RPMI7951 (cell line): ENCODE measurements at places on chromosomes 4 and X.

DNA sequence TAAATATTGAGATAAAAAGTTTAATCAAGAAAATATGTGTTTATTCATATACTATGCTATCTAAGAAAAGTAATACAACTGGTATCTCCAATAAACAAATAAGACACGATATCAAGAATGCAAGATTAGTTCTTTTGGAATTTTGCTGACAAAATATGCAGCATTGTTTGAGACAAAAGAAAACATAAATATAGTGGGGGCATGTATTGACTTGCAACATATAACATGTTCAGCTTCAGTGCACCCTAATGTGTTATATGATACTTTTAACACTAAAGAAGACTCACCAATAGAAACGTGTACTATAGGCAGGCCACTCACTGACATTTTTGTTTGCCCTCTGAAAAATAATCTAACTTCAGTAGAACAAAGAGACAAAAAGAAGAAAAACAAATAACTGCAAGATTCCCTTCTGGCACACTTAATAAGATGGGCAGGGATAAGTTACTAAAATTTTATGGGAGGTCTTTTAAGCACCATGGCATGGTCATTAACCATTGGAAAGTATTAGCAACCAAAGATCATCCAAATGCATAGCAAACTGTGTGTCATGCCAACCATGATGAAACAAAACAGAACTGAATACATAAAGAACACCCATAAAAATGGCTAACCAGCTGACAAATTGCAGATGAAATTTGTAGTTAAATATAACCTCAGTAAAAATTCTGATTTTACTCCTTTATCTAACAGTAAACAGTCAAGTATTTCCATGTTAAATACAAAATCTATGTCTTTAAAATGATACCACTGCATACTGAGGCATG is 447.9 kb upstream of the FAM241A start:
- no peak for DNase-seq

GRCh38 chr4:159269116-159269515 is 166.2 kb downstream of the RAPGEF2 start:
- DNase-seq = peak; percentile 55

DNA sequence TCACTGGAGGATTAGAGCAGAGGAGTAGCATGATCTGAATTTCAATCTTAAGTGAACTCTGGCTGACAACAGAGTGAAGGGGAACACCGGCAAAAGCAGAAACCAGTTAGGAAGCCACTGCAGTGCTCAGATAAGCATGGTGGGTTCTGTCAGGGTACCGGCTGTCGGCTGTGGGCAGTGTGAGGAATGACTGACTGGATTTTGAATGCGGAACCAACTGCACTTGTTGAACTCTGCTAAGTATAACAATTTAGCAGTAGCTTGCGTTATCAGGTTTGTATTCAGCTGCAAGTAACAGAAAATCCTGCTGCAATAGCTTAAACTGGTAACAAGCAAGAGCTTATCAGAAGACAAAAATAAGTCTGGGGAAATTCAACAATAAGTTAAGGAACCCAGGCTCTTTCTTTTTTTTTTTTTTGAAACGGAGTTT is 5.2 kb downstream of the HTT start:
- DNase-seq = no peak

DNA sequence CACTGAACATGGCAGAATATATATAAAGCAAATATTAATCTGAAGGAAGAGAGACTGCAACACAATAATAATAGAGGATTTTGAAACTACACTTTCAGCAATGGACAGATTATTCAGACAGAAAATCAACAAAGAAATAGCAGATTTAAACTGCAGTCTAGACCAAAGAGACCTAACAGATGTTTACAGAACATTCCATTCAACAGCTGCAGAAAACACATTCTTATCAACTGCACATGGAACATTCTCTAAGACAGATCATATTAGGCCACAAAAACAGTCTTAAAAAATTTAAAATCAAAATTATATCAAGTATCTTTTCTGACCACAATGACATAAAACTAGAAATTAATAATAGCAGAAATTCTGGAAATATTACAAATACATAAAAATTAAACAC is 27.1 kb downstream of the CENPE start:
- no peak for DNase-seq

- DNase-seq = no peak
Observed at GRCh38 chr4:35643661-35644060, 600.7 kb downstream of the ARAP2 start.

GRCh38 chr4:165879641-165880040 is 6.6 kb downstream of the TLL1 start:
- no peak for DNase-seq

DNA sequence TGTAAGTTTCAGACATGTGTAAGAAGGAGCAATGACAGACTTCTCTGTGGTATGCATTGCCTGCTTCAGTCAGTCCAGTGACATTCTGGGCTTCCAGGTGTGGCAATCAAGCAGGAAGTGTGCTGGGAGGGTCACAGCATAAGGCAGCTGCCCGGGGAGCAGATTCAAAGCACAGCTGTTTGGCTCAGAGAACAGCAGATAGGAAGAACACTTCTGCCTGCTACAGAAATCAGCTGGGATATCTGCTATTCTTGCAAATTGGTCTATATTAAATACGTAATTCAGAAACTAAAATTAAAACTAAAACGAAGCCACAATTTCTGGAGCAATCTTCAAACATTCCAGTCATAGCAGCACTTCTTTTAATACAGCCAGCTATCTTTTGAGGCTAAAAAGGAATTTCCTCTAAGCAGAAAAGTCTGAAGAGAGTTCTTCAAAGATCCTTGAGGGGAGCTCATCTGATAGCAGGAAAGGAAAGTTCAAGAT is 47.5 kb upstream of the GALNT7 start:
- no peak for DNase-seq

DNA sequence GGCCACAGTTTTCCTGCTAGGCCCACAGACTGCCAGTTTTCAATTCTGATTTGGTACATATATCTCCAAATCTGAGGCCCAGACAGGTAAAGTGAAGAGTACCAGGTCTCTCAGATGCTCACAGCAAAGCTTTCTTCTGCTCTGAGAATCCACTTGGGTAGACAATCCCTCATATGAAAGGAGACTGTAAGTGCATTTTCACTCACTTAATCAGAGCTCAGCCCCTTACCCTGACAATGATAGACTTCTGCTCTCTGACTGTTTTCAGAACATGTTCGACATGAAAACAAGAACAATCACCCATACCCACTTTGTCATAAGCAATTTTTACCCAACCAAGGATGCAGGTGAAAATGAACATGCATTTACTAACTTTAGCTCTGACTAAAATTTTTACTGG is 7.1 kb downstream of the GPRIN3 start:
- DNase-seq = no peak

DNA sequence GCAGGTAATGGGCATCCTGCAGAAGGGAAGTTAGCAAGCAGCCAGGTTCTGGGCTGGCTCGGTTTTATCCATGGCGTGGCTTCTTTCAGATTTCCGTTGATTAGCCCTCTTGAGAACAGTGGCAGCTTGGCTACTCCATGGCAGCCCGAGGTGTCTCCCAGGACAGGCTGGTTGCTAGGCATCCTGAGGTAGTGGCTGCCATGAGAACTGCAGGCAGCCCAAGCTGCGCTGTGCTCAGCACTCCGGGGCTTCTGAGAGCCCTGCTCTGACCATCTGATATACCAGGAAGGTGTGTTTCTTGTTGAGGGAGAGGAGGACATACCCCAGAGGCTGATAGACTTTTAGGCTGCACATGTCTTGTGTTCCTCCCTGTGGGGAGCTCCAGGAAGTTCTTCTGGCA is 253.4 kb upstream of the CASK start:
- DNase-seq = no peak

GRCh38 chr4:2800691-2801596 is 8.1 kb downstream of the SH3BP2 start:
- DNase-seq = peak; percentile 83

GRCh38 chr4:180617196-180617595 is 1626.0 kb upstream of the TENM3 start:
- peak; percentile 23 for DNase-seq

DNA sequence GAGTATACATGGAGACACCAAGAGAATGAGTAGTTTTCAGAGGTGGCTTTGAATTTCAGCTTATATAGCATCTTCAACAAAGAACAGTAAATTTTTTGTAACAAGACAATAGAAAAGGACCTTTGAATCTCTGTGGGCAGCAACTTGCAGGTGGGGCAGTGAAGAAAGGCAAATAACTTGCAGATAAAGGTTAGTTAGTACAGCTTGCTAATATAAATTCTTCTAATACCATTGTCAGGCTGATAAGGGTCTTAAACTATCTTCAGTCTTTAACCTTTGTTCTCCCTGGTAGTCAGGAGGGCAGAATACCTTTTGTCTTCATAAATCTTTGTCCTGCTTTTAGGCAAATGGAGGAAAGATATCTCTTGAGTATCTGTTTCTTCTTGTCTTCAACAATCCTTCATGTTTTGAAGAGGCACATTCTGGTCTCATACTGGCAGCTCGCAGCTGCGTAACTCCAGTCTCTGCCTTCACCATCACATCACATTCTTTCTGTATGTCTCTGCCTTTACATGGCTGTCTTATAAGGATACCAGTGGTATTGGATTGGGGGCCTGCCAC is 16.0 kb downstream of the ANXA3 start:
- no peak for DNase-seq

DNA sequence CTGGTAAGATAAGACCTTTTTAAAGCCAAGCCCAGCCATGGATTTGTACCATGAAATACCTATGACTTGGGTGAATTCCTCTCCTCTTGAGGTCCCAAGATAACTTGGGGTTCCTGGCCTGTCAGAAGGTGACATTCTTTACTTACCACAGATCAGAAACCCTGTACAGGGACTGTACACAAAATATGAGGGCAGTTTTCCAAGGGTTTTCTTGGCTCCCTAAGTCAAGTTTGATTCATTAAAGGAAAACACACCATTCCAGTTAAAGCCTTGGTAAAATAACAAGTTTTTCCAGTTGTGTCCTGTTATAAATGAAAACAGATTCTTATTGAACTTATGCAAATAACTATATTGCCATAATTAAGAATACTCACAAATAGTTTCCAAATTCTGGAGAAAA is 8.2 kb downstream of the SYAP1 start:
- DNase-seq = no peak

DNA sequence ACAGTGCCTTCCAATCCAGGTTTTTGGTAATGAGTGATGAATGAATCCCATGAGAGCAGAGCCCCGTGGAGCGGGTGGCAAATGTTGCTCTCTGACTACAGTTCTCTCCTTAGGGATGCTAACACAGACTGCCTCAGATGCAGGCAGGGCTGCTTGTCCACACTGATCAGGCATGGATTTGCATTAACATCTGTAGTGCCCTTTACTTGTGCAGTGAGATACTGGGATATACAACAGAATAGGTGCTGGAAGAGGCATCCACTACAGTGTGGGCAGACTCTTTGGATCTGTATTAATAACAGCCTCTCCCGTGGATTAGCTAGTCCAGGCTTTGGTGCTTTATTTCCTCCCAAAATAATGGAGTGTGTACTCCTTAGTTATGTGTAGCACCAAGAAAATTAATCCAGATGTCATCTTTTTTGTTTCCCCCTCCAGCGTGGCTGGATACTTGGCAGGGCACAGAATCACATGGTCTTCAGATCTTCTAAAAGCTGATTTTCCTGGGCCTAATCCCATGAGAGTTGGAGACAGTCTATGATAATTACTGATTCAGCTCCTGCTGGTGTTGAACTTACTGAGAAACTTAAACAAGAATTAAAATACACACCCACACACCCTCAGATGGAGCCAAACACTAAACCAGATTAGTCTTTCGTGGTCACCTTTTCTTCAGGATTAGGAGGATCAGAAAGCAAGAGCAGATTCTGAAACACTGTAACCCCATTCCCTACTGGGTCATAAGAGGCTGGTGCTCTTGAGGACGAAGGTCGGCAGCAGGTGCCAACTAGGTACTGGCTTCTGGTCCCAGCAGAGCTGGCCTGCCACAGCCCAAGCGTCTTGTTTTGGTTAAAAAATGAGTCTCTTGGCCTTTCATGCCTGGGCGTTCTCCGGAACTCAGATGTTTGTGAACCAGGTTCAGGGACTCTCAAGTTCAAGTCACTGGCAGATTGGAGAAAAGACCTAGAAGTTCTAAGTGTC is 23.1 kb upstream of the NAP1L5 start:
- DNase-seq = no peak

DNA sequence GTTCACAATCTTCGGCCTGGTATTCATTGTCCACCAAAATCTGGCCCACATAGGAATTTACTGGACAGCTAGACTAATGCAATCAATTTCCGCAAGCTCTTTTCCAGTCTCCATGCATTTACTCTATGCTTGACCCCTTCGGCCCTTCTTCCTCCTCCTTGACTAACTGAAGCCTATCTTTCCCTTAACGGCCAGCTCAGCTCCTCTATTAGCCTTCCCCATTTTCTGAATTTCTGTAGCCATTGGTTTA is 1.2 kb upstream of the PHKA2 start:
- no peak for DNase-seq

DNA sequence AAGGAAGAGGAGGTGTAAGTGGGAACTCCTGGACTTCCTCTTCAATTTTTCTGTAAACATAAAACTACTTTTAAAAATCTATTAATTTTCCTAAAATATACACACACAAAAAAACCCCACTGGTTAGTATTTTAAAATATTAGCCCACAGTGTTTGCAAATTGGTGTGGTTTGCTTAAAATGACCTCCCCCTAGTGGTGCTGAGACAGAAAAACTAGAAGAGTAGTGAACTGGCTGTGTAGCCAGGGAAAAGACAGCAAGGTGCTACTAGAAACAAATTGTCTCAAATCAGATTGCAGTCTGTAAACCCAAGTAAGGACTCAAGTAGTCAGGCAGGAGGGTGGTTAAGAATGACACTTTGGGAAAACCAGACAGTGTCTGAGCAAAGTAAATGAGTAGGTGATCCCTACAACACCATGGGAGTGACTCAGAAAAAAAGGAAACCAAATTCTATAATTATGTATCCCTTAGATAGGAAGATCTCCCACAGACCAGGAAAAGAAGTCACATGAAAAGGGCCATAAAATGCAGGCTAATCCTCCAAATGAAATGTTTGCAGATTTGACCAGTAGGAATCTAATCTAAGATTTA is 26.0 kb downstream of the AMTN start:
- DNase-seq = peak; percentile 2

DNA sequence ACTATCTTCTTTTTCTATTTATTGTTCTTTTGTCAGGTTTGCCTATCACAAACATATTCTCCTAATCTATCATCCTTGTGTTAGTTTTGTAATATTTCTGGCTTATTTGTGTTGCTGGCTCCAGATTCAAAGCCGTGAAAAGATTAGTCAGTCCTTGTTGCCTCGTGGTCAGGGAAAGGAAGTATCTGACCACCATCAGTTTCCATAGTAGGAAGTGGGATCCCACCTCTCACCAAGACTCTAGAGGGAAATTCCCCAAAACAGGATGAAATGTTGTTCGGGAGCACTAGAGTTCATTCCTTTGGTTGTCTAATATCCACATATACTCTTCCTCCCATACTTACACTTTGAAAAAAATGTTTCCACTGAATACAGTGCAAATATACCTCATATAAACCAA is 131.0 kb upstream of the HUWE1 start:
- peak; percentile 26 for DNase-seq

GRCh38 chrX:119121341-119121740 is 6.3 kb downstream of the KIAA1210 start:
- no peak for DNase-seq

DNA sequence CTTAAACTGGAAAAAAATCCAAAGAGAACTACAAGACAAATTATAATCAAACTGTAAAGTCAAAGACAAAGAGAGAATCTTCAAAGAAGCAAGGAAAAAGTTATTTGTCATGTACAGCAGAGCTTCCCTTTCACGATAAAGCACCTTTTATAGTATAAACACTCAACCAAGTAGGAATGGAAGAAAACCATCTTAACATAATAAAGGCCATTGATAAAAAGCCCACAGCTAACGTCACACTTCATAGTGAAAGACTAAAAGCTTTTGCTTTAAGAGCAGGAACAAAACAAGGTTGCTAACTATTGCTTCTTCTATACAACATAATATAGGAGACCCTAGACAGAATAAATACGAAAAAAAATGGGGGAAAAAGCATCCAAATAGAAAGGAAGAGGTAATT is 595.7 kb upstream of the POU3F4 start:
- DNase-seq = no peak
